Hepatic stellate cell (primary cell): ENCODE measurements at places on chromosomes 7 and 10.

DNA sequence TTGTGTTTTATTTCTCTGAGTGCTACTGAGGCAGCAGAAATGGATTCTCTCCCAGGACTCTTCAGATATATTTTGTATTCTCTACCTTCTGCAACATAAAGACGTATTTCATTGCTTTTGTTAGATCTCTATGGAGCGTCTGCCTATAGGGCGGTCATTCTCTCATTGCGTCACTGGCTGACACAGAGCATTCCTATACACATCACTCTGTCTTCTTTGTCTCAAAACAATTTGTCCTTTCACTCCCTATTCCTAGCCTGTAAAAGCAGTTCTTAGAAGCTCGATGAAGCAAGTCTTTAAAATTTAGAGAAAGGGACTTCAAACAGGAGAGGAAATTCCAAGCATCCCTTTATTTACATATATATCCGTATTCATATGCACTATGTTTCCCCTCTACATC, 120.6 kb downstream of the CPED1 start:
- DNase-seq: no peak

GRCh38 chr7:153475239-153475638, 577.0 kb upstream of the DPP6 start:
- no peak for DNase-seq

DNA sequence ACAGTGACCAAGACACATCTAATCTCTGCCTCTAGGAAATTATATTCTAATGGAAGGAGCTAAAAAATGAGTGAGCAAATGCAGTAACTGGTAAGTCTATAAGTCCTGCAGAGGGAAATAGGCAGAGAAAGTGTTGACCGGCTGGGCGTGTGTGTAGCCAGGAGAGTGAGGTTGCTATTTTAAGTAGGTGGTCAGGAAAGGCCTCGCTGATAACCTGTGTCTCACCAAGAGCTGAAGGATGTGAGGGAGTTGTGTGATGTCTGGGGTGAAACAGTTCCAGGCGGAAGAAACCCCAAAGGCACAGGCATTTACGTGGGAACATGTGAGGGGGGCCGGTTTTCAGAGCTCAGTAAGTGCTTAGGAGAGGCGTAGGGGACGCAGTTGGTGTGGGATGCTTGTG, 54.8 kb downstream of the BAMBI start:
- no peak for DNase-seq

DNA sequence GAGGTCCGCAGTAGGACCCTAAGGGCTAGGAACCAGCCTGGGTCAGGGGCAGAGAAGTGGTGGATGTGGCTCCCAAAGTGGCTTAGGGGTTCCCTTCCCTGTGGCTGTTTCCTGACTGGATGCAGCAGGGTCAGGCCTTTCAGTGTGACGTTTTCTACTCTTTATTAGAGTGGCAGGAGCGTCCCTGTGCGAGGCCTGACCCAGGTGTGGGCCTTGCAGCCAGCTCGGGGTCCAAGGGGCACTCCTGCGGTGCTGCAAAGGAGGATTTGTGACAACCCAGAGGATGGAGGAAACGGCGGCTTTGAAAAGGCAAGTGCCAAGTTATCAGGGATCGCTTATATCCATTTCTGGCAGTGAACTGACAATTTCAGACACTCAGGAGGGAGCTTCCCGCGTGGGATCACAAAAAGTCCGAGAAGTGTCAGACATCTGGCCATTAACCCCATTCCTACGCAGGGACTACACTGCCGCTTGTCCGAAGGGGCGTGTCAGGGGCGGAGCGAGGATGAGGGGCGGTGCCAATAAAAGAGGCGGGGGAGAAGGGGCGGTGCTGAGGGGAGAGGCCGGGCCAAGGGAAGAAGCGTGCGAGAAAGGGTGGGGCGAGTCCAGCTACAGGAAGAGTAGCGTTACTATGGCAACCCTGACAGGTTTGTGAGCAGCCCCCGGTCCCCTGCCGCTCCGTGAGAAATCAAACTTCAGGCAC, 98.8 kb upstream of the ZNF722 start:
- DNase-seq: no peak

DNA sequence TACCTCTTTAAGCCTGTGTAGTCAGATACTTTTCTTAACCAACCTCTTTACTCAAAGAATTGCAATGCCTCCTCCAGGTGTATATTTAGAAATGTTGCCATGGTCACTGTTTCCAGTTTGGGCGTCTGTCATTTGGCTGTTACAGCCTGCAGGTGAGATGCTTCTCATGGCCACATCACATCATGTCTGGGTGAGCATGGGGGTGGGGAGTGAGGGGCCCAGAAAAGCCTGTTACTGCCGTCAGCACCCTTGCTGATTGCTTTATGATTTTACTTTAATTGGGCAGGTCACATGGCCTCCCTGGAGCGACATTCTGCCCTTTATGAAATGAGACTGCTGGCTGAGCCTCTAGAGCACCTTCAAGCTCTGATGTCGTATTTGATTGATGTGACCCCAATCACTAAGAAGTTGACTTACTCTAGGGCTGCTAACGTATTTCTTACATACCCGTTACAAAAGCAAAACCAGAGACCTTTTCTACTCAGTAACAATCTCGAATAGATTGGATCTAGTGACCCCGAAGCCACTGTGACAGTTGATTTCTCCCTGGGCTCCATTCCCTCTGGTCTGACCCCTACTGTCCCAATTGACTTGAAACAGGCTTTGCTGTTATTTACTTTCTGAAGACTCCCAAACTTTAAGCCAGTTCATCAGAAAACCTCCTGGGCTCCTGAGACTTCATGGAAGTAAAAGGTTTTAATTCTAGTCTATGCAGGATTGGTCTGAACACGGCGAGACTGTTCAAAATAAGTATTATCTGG, 60.7 kb downstream of the OTUD1 start:
- no peak for DNase-seq

DNA sequence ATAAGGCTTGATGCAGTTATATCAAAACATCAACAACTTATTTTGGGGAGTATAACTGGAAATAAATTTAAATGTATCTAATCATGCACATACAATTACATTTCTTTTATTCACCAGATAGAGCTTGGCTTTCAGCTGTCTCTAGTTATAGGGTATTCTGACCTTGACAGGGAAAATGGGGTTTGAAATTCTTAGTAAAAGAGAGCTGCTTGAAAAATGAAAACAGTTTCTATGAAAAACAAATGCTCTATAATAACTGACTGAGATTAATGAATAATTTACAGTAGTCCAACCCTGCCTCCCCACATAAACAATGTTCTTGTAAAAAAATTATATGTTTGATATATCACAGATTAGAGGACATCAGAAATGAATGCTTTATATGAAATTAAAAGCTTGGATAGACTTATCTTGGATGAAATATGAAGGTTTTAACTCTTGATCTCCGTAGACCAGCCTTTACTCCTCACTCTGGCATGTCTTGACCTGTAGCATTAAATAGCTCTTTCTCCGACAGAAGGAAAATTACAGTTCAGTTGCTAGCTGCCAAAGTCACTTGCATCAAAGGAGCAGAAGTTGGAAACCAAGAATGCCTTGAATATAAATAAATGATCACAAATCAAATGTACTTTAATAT, 32.1 kb downstream of the VWC2 start:
- no peak for DNase-seq

DNA sequence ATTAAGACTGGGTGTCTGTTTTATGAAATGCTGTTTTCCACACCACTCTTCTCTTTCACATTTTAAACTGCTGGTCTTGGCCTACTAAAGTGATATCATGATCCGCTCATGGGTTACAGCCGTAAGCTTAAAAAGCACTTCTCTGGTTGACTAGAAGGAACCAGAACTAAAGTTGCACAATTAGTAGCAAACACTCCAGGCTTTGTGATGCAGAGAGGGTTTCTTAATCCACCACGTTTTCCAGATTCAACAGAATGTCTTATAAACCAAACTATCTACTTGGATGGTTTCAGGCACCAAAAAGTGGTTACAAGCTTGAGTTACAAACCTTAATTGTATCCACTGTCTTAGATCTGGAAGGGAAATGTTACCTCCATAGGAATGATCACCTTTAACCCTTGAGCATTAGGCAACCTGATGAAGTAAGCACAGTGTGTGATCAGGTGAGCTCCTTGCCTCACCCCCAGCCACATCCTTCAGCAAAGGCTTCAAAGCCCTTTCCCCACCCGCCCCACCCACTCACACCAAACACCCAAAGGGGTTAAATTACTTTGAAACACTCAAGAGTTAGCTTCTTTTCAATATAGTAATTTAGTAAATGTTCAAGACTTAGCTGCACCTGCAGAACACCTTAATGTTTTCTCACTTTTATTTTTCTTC, 3.5 kb downstream of the ELMO1 start:
- DNase-seq: no peak

- peak; percentile 65 for DNase-seq
These were observed 154.8 kb upstream of the PRR15 start for GRCh38 chr7:29408841-29409243.

GRCh38 chr10:75814014-75814413, 382.6 kb downstream of the LRMDA start:
- no peak for DNase-seq

GRCh38 chr7:85186083-85186520, 754 bp downstream of the SEMA3D start:
- peak; percentile 26 for DNase-seq

DNA sequence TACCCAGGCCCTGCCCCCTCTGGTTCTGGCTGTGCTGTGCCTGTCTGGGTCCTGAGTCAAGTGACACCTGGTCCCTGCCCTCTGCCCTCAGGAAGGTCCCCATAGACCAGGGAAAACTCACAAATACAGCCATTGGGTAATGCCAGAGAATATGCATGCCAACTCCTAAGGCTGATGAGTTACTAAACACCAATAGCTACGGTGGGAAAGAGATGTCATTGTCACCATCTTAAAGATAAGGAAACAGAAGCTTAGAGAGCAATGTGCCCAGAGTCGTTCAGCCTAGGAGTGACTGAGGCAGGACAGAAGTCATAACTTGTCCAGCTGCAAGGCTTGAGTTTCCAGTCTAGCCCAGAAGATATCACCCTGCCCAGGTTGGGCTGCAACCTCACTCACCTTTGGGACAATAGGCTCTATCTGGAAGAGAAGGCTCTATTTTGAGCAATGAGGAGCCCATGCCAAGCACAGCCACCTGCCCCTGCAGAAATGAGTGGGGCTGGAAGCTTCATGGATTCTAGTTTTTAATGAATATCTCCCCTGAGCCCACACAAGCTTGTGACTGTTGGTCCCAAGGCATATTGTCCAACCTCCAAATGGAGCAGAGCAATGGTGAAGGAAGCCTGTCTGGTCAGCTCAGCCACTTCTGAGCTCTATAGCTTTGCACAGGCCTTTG, 42.6 kb downstream of the ZNF273 start:
- DNase-seq: no peak

DNA sequence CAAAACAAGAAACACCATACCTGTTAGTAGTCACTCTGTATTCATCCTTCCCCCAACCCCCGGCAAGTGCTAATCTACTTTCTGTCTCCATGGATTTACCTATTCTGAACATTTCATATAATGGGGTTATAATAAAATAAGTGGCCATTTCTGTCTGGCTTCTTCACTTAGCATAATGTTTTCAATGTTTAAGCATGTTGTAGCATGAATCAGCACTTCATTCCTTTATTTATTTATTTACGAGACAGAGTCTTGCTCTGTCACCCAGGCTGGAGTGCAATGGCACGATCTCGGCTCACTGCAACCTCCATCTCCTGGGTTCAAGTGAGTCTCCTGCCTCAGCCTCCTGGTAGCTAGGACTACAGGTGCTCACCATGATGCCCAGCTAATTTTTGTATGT, 69.2 kb downstream of the HIP1 start:
- DNase-seq: no peak

- no peak for DNase-seq
These were observed 469.9 kb downstream of the CCSER2 start for GRCh38 chr10:84798312-84798711.

DNA sequence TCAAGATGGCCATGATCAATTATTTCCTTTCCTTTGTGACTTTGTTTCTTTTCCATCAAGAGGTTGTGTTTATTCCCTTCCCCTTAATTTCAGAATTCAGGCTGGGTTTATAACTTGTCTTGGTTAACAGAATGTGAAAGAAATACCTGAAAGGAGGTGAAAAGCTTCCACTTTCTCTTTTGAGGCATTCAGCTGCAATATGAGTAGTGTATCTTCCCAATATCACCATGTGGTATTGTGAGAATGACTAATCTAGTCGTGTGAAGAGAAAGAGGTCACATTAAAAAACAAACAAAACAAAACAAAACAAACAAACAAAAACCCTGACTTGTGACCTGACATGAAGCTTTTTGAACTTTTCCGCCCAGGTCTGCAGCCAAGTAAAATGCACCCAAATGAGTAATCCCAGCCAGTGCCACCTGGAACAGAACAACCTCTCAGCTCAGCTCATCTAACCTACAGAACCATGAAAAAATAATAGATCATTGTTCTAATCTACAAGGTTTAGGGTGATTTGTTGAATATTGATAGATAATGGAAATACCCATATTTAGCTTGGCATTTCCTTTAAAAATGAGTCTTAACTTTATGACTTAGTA, 70.8 kb upstream of the TEX47 start:
- no peak for DNase-seq

GRCh38 chr10:131532291-131532690, 220.8 kb upstream of the TCERG1L start:
- no peak for DNase-seq

- DNase-seq: no peak
These were observed 89.4 kb downstream of the ITGA8 start for GRCh38 chr10:15630353-15630752.

- no peak for DNase-seq
These were observed 113.2 kb upstream of the ADO start for GRCh38 chr10:62691336-62691735.

GRCh38 chr7:20795881-20796280, 9.2 kb upstream of the SP8 start:
- no peak for DNase-seq

DNA sequence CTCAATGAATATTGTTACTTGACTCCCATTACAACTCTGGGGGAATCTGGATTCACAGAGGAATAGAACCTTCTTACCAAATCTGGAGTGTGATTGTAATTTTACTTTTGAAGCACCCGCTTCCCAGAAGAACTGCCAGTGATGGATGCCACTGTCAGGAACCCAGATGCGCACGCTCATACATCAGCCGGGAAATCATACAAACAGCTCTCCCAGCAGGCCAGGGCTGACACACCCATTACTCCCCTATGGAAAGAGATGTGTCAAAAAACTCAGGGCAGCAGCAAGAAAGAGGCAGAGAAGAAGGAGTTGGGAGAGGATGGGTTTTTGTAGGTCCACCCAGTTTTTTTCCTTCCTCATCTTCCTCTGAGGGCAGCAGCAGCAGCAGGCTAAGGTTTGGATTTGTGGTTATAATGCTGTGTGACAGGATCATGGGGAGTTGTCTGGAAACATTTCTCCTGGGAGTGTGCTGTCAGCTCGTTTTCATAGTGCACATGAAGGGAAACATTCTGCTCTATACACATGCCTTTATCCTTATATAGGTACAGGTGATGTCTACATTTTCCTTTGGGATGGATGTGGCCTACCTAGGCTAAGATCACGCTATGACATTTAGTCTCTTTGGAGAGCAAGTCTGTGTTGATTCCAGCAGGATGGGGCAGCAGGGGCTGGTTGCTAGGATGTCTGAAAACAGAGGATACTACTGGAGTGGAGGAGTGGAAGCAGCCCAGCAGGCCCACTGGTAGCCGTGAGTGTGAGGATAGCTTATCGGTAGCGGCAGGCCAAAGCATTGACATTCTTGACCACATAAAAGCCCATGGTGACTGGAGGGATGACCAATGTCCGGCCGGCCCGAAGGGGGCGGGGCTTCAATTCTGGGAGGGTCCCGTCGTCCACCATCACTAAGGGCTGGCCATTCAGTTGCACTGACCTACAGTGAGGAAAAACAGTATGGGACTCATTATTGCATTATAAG, 12.4 kb upstream of the HPS1 start:
- DNase-seq: no peak
